ENCODE measurements at places on chromosomes 1 and 21.

DNA sequence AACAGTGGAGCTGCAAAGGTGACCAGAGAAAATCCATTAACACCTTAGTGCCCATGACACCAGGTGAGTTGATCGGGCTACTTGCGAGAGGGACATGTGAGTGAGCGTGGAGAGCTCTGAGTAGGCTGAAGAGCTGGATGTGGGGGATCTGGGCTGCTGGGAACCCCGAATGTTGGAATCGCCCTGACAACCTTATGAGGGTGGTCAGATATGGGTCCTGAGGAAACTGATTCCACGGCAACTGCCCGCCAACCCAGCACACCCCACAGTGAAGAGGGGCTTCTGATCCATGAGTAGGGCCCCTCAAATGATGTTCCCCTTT is 705 bp upstream of the QSOX1 start:
- no peak for DNase-seq

DNA sequence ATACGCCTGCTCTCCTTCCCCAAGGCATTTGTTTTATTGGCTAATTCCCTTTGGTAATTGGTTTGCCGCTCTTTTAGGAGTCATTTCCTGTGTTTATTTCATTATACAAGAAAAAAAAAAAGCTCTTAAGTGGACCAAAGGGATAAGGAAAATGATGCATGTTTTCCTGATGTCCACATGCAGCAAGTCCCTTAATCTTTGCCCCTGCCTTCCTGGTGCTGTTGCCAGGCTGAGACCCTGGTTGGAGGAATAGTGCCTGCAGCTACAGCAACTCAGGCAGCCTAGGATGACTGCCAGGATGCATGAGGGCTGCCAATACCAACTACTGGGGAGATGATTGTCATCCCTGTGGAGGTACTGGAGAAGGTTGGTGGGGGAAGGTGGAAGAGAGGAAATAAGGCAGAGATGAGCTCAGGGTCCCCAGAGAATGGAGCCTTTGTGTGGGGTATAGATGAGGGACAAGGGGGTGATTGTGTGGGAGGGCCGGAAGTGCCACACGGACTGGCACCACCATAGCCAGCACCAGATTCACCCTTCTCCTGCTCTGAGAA is 6.1 kb upstream of the GATAD2B start:
- DNase-seq: peak; percentile 23

DNA sequence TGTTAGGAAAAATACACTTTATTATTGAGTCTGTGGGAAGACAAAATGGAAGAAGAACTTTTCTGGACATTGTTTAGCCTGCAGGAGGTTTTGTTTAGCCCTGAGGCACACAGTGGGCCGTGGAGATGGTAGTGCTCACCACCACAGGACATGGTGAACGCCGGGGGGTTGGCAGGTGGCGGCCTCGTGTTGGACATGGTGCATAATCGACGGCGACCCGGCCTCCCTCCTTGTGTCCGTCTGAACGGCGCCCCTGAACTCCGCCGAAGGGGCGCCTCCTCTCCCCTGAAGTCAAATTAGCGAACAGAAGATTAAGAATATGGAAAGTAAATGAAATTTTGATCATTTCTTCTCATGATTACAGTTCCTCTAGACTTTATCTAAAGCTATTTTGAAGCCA is 126.4 kb downstream of the PCBP3 start:
- DNase-seq: no peak

- DNase-seq: no peak
Measured at GRCh38 chr1:178646821-178647220, 78.2 kb upstream of the RALGPS2 start.

DNA sequence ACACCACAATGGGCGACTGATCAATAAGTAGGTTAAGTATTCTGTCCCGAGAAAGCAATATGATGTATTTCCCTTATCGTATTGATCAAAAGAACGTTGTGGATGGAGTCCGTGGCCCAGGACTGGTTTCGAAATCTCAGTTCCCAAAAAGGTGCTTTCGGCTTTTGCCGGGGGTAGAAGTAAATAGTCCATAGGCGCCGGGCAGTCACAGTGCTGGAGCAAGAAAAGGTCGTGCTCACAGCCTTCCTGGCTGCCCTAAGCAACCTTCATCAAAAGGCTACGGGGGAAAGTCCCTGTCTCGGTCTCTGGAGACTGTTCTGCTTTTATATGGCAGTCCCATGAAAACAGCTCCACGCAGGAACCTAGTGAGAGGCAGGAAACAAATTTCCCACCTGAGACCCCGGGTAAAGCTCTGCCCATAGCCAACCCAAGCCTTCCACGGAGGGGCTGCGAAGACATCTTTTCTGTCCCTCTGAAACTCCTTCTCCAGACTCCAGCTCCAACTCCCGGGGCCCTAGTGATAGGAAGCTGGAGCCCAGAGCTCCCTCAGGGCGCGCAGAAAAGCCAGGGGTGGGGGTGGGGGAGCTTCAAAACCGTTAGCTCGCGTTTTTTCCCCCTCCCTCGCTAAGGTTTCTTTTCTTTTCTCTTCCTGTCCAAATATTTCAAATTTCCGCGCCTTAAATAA is 7.0 kb downstream of the CDKN2C start:
- DNase-seq: peak; percentile 24

GRCh38 chr1:45187725-45188124 is 18.7 kb downstream of the ZSWIM5 start:
- peak; percentile 42 for DNase-seq

DNA sequence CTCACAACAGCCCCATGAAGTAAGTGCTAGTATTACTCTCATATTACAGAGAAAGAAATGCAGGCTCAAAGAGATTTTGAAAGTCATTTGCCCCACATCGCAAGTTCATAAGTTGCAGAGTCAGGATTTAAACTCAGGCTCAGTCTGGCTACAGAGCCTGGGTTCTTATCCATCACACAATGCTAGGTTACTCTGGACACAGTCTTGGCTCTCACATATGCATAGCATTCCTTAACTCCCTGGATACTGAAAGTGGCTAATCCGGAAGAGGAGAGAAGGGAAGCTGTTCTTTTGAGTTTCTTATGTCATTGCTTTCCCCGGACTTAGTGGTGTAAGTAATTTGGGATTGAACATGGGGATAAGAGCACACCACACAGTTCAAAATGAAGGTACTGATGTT is 357.4 kb upstream of the PLXNA2 start:
- DNase-seq: peak; percentile 4

GRCh38 chr1:171220081-171220420 is 28.2 kb upstream of the FMO1 start:
- peak; percentile 91 for DNase-seq

- DNase-seq: no peak
Measured at GRCh38 chr1:216785737-216786136, 62.5 kb upstream of the ESRRG start.

GRCh38 chr1:215844266-215844665 is 277.2 kb downstream of the KCTD3 start:
- no peak for DNase-seq

DNA sequence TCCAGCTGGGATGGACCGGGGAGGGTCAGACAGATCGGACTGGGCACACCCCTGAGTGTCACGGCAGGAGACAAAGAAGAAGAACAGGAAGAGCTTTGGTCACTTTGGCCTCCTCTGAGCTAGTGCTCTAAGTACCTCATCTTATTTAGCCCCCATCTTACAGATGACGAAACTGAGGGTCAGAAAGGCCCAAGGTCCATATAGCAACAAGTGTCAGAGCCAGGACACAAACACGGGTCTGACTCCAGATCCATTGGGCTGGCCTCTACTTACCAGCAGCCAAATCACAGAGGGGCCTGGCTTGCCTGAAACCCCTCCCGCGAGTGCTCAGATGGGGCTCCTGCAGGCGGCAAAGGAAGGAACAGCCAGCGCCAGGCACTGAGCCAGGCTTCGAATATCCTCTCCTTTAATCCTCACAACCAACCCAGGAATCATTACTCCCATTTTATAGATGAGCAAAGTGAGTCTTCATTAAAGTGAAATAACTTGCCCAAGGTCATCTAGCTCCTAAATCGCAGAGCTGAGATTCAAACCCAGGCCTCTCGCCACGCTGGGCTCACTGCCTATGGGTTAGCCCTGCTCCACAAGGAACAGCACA is 25.7 kb upstream of the SELENON start:
- no peak for DNase-seq

DNA sequence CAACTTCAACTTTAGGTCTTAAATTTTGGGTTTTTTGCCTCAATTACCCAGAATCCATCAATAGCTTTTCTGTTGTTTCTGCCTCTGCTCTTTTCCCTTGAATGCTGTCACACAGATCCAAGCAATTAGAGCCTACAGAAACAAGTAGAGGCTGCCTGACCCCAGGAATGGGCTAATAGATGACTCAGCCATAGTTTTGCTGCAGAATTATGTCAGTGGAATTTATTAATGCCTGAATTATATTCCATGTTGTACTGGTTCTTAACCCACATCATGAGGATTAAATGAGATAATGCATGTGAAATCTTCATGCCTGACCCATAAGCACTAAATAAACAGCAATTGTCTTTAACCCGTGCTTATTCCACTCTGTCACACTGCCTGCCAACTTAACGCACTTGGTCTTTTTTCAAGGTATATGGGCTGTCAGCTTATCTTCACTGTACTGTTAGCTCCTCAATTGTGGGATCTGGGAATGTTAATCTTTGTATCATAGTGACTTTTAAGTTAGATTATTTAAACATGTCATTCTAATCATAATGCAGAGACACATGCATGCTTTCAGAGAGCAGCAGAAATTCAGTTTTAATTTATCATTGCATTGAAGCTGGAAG is 213.3 kb downstream of the ROR1 start:
- peak; percentile 53 for DNase-seq

GRCh38 chr1:246041360-246041759 is 465.7 kb downstream of the SMYD3 start:
- DNase-seq: no peak

DNA sequence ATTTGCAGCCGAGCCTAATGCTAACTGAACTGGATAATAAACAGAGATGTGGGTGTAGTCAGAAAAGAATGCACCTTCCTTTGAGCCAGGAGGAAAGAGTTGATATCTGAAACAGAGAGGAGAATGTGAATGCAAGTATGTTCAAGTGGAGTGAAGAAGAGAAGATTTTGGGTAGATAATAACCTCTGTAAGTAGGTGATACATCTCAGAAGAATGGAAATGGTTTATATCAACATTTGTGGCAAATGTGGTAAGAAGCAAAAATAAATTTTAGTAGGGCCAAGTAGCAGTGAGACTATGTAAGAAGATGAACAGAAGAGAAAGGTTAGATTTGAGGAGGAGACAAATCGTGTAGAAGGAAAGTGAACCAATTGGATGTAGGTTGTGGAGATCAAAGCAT is 1.7 kb upstream of the DNTTIP2 start:
- DNase-seq: no peak

- DNase-seq: no peak
Measured at GRCh38 chr21:32666258-32666657, 54.1 kb upstream of the CFAP298 start.

DNA sequence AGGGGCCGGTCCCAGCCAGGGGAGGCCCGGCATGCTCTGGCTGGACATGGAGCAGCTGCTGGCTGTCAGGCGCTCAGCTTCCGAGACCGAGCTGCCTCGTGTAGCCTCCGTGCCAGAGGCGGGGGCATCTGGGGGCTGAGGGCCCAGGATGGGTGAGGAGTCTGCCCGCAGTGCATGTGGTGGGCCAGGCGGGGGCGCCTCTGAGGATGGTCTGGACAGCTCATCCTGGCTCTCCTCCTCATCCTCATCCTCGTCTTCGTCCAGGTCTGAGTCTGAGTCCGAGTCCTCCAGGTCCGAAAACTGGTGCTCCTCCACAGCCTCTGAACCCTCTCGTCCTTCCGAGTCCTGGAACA is 28.9 kb upstream of the EDN2 start:
- no peak for DNase-seq

- DNase-seq: peak; percentile 69
Measured at GRCh38 chr1:32241001-32241763, 5.8 kb upstream of the FAM167B start.

DNA sequence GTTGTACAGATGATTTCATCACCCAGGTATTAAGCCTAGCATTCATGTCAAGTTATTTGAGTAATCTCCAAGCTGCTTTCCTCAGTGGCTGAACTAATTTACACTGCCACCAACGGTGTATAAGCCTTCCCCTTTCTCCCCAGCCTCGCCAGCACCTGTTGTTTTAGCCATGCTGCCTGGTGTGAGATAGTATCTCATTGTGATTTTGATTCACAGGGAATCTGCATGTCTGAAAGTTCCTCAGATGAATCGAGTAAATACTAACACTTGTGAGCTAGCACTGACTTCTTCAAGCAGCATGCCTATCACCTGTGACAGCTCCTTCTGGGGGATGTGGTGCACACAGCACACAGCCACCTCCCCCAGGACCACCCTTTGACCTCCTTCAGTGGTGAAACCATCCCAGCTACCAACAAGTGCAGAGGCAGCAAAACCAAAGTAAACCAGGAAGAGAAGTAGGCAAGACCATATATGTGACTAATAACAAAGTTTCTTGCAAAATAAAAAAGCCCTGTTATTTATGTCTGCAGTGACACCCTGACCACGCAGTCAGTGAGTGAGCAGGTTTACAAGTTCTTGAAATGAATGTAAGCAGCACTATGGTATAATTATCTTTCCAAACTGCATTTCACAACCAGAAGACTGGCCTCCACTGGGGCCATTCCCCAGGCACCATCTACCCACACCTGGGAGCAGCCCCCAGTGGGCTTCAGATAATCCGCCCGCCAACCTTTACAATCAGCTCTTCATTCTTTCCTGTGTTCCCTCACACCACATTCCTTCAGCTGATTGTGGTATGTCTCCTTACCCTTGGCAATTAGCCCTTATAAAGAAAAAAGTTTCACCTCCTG is 173.8 kb downstream of the ETS2 start:
- peak; percentile 43 for DNase-seq

GRCh38 chr1:33286451-33287185 is 30.3 kb downstream of the ZNF362 start:
- peak; percentile 51 for DNase-seq

DNA sequence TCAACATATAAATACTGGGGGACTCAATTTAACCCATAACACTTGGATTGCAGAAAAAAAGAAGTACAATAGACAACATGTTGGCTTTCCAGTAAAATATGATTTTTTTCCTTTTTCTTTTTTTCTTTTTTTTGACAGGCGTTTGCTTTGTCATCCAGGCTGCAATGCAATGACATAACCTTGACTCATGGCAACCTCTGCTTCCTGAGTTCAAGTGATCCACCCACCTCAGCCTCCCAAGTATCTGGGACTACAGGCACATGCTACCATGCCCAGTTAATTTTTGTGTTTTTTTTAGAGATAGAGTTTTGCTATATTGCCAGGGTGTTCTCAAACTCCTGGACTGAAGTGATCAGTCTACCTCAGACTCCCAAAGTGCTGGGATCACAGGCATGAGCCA is 1512.0 kb upstream of the PRMT6 start:
- DNase-seq: peak; percentile 78
